ENCODE measurements at places on chromosomes 5 and 9.

DNA sequence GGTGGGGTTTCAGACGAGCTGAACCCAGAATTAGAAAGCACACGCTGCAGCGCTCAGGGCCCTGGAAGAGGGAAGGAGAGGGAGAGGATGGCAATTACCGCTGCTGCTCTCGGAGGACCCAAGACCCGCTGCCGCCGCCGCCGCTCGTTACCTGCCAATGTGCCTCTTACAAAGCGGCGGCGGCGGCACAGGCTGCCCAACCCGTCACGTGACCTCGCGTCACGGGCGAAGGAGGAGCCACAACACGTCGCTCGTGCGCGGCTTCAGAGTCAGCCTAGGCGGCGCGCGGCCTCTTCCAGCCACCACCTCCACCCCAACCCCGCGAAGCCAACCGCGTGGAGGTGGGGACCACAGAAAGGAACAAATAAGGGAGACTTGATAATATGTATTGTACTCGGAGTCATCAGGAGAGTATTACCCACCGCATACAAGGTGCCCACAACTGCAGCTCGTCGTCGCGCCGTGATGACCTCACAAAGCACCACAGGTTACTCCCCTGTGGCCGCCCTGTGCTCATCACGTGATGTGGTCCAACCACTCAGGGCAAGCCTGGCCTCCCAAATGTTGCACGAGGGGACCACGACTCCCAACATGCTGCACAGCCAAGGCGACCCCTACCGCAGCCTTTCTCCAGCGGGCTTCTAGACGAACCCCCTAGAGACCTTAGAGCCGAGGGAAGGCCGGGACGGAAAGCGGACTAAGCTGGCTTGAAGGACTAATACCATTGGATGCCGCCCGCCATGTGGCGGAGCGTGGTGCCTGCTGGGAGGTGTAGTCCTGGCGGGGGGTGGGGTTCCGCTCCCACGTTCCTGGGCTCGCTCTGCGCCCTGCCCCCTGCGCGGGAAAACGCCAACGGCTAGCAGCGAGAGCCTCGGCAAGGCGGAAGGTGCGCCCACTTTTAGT lies at the start of gene UBAP2:
UBAP2 (minus strand) TSS at position 161 of the 903 bp plus-strand sequence. CDS start 31,739 bp downstream, outside the sequence.
- DNase-seq: peak; percentile 93

DNA sequence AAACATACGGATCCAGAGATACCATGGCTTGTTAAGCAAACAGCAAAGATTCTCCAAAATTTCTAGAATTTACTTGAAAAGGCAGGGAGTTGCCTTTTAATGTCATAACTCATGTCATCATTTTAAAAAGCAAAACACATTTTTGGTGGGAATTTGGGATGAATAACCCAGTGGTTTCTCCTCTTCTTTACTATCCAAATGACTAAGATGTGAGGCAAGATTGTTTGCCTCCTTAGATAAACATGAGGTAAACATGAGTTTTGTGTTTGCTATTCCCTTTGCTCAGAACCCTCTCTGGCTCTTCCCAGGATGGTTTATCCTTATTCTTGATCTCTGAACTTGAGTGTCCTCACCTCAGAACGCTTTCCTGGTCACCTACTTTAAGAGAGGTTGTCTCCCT lies 267.0 kb downstream of the EBF1 start:
- DNase-seq: no peak

DNA sequence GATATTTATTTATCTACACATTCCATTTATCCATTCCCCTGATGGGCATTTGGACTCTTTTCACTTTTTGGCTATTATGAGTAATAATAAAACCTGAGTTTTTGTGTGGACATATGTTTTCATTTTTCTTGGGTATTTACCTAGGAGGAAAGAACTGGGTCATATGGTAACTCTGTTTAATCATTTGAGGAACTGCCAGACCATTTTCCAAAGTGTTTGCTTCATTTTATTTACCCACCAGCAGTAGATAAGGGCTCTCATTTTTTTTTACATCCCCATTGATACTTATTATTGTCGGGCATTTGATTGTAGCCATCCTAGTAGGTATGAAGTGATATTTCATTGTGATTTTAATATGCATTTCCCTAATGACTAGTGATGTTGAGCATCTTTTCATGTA lies 7.7 kb upstream of the PTPDC1 start:
- no peak for DNase-seq

GRCh38 chr5:83265318-83265717 lies 188.0 kb downstream of the XRCC4 start:
- no peak for DNase-seq

DNA sequence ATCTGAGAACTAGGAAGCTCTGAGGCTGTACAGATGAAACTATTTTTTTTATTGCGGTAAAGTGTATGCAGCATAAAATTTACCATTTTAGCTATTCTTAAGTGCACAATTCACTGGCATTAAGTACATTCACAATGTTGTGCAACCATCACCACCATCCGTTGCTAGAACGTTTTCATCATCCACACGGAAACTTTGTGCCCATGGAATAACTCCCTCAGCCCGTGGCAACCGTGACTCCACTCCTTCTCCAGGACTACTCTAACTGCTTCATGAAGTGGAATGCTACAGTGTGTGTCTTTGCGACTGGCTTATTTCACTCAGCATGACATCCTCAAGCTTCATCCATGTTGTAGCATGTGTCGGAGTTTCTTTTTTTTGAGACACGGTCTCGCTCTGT lies 57.1 kb downstream of the COL23A1 start:
- DNase-seq: no peak

GRCh38 chr5:172187118-172188032 lies 649 bp downstream of the STK10 start:
- peak; percentile 25 for DNase-seq

DNA sequence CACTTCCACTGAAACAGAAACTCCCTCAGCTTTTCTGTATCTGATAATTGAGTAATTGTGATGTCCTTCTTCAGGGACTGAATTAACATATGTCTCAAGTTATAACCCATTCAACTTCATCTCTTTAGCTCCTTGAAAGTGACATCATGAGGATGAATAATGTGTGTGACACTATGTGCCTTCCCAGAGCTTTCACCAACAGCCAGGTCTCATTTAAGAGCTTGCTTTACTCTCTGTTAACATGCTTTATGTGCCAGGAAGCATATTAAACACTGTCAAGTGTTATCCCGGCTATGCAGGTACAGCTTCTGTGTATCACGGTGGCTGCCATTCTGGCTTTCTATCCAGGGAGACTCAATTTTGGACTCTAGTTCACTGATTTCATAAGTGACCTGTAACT lies 799.9 kb downstream of the CDH12 start:
- DNase-seq: no peak

GRCh38 chr5:156920042-156920860 lies 42.8 kb downstream of the TIMD4 start:
- DNase-seq: no peak

DNA sequence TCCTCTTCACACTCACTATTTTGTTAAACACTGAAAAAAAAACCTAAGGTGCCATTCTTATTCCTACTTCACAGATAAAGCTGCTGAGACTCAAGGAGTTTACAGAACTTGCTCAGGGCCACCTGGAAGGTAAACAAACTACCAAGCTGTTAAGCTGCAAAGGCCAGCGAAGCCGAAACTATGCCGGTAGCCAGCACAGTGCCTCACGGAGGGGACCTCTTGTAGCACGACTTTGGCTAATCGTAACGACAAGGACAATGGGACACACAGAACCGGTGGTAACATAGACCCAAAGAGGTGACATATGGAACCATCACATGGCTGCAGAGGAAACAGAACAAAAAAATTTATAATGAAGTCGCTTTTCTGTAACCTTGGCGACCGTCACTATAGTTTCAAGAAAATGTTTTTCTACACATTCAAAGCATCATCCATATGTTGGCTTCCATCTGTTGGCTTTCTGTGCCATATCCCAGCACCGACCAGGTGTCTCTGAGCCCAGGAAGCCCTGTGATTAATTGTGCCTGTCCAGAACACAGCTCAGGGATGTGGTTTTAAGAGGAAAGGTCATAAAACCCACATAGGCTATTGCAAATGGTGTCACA lies 60.3 kb downstream of the S1PR3 start:
- no peak for DNase-seq

GRCh38 chr5:2685651-2686272 lies 65.7 kb downstream of the IRX2 start:
- peak; percentile 24 for DNase-seq

- no peak for DNase-seq
Observed at GRCh38 chr5:685262-686171, 7.6 kb downstream of the TPPP start.

GRCh38 chr5:37121027-37121426 lies 128.1 kb downstream of the CPLANE1 start:
- no peak for DNase-seq

- no peak for DNase-seq
Observed at GRCh38 chr5:89060768-89061167, 177.8 kb upstream of the MEF2C start.
